ENCODE measurements at places on chromosomes 16 and 17. TPM values are rescaled to one million over a fixed set of nuclear protein-coding genes. Genes with fewer than 3 reads are reported as not detected.

DNA sequence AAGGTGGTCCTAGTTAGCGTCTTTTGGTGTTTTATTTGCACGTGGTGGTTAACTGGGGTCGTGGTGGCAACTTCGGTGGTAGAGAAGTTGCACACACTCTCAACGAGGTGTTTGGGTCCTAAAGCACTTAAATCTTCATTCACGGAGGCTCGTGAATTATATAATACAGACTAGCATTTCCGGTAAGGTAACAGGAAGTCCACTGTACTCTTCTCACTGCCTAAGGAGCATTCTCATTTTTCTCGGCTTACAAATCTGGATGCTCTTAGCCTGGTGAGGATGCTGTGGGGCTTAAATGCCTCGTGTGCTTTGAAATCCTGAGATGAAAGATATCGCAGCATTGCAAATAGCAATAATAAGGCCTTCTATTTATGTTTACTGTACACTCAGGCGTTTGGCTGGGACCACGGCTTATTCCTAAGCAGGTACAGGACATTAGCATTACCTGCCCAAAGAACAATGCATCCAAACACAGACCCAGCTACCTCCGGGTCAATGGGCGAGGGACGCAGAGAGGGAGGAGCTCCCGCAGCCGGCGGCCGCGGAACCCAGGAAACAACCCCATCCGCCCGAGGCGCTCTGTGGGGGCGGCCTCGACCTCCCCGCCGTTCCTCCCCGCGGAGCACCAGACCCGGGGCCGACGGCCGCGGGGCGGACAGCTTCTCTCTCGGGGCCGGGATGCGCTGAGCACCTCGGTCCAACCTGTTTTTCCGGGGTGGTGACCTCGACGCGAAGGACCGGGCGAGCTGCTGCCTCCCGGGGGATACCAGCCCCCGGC, 856 bp downstream of the DNAJA2 start:
- H3K27ac ChIP-seq: peak overlapping the region; percentile 94
- H3K36me3 ChIP-seq: peaks cover 35% of the 10 kb centered on the region
- H3K27me3 ChIP-seq: no peaks in the 10 kb centered on the region
- H3K4me1 ChIP-seq: peaks cover 48% of the 10 kb centered on the region
- peak; percentile 71 for DNase-seq

- no peak overlapping the region for H3K27ac ChIP-seq
- H3K4me1 ChIP-seq: no peaks in the 10 kb centered on the region
- no peak overlapping the region for H3K4me3 ChIP-seq
- H3K36me3 ChIP-seq: no peaks in the 10 kb centered on the region
These were observed 34.8 kb downstream of the MYH13 start for GRCh38 chr17:10337976-10338375.

KRTAP4-12 gene
- not detected for total RNA-seq

DNA sequence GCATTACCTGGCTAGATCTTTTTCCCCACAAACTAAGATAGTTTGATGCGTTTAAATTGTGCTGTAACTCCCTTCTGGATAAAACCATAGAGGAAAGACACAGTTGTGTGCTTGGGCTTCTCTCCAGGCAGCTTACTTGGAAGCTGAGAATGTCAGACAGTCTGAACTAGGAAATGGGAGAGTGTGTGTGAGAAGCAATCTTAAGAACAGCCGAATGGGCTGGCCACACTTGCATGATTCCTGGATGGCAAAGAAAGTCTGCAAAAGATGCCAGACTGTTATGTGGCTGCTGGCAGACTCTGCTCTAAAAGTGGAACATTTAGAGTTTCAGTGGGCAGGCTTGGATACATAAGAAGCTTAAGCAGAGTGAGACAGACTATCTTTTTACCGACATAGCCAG, 384.3 kb upstream of the PSMD7 start:
- no peaks in the 10 kb centered on the region for H3K36me3 ChIP-seq
- H3K4me3 ChIP-seq: no peak overlapping the region

- no peaks in the 10 kb centered on the region for H3K27me3 ChIP-seq
- peaks cover 45% of the 10 kb centered on the region for H3K4me1 ChIP-seq
- H3K36me3 ChIP-seq: no peaks in the 10 kb centered on the region
- DNase-seq: peak; percentile 58
- H3K4me3 ChIP-seq: no peak overlapping the region
These were observed 4.2 kb downstream of the METRNL start for GRCh38 chr17:83083368-83084201.

Data from CD4-positive, alpha-beta T cell (primary cell).